ENCODE measurements at places on chromosomes 5 and 9.

DNA sequence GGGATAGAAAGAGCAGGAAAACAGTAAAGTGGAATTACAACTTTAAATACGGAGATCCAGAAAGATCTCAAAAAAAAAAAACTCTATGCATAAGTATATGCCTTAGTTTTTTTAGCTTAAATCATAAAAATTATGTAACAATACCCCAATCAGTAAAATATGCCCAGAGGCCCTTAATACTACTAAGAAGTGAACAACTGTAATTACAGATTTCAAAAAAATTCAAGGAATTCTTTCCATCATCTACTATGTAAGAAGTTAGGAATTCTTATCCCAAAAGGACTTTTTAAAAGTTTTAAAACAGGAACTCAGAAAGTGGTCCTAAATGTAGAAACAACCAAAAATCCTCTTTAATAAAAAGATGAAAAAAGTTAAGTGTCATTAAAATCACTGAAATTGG lies 111.3 kb downstream of the SSBP2 start:
- ATAC-seq, result no peak

DNA sequence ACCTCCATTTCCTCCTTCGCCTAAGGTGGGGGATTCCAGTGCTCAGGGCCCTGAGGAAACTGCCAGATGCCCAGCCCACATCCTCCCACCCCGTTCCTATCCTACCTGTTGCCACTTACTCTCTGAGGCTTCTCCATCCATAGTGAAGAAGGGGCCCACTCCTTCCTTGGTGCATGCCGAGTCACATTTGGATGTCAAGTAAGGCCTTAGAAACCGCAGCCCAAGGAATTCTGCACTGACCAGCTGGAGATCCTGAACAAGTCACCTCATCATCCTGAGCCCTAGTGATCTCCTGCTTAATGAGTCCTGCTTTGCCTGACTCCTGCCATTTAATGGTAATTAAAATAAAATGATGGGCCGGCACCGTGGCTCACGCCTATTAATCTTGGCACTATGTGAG lies 6.7 kb upstream of the TNIP1 start:
- no peak for ATAC-seq

DNA sequence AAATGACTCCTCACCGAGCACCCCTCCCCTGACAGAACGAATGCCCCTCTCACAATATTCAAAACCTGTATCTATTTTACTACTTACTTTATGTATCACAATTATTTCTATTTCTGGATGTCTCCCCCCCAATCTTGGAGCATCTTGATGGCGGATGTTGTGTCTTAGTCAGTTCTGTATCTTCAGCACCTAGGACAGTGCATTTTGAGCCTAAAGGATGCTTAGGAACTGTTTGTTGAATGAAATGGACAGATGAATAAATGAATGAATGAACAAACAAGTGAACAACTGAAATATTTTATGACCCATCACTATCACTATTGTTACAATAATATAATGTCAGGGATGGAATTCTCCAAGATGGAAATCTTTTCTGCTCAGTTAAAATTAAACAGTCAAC lies 295.7 kb downstream of the DNAH5 start:
- no peak for ATAC-seq

- no peak for ATAC-seq
Observed at GRCh38 chr9:79980432-79980831, 408.7 kb downstream of the TLE4 start.

- no peak for ATAC-seq
Observed at GRCh38 chr5:77329664-77330430, 119.4 kb downstream of the PDE8B start.

DNA sequence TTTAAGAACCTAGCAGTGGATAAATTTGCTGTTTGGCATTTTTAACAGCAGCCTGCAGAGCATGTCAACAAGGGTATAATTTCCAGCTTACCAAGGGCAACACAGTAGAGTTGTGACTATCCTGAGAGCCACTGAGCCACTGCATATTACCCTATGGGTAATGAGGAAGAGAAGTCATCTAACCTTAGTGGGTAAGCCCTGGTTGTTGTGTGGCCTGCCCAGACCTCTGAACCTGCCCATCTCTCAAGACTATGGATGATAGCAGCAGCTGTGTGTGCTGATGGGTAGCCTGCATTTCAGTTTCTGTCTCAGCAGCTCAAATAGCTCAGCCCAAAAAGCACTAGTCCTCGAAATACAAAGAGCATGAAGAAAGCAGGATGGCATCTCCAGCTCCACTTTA lies 56.1 kb upstream of the PIP5K1B start:
- no peak for ATAC-seq

DNA sequence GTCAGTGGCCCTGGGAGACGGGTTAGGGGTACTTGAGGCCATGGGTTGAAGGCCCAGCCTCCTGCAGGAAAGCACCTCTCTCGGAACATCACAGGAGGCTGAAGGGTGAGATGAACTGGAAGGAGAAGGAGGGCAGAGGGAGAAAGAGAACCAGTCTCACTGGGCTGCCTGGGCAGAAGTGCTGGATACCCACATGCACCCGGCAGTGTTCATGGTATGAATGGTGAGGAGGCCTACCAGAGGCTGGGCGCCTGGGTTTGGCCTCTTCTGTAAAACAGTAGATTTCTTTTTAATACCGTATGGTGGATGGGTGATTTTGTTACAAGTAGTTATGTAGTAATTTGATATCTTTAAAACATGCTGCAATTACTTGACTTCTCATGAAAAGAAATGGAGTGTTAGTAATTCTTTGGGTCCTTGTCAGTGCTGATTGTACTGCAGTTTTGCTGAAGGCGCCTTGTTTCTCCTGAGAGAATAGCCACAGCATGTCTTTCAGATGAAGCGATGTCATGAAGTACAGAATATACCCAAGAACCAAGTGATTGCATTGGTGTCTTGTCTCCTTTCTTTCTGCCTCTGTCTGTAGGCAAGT lies 258.6 kb downstream of the FANCC start:
- no peak for ATAC-seq

DNA sequence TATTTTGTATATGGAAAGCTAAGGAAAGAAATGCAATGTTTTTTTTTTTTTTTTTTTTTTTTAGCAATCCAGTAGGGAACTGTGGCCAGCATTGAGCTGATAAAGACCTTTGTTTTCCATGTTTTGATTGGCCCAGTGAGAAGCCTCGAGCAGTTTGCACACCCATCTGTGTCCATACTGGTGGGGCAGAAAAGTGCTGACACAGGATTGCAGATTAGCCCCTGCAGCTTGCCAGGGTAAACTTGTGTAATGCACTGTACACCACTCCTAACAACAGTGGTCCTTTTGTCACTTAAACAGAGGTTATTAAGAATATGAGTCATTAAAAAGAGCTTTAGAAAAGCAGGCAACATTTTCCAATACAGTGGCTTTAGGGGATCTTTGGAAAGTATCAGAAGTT lies 132.8 kb upstream of the CDKN2B start:
- ATAC-seq, result peak; percentile 91

DNA sequence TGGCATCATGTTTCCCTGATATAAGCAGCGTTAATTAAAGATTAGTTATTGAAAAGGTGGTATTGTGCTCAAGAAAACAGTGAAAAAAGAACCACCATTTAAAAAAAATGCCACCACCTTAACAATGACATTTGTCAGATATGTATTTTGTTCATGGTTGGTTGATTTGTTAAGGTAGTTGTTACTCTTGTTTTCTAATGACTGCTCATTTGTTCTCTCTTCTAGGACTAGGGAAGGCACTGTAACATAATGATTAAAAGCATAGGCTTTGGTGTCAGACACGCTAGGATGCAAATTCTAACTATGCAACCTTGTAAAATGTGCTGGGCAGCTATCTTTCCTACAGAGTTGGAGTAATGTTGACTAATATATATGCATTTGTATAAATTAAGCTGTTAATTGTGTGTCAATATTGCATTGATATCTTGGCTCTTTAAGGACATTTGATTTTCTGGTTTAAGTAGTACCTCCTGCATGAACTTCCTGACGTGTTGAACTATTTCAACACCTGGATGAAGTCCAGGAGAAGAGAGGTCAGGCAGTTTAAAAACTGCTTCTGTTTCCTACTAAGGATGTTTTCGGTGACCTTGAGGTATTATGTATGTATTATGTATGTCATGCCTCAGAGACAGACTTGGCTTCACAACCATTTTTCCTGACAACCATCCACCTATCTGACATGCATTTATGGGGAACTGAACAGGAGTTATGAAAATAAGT lies 77.8 kb downstream of the MUSK start:
- no peak for ATAC-seq

GRCh38 chr5:172417130-172417841 lies 37.0 kb downstream of the SH3PXD2B start:
- no peak for ATAC-seq

GRCh38 chr5:157484768-157485167 lies 24.8 kb downstream of the NIPAL4 start:
- ATAC-seq, result no peak

- ATAC-seq, result no peak
Observed at GRCh38 chr5:66519626-66520025, 76.6 kb upstream of the MAST4 start.

DNA sequence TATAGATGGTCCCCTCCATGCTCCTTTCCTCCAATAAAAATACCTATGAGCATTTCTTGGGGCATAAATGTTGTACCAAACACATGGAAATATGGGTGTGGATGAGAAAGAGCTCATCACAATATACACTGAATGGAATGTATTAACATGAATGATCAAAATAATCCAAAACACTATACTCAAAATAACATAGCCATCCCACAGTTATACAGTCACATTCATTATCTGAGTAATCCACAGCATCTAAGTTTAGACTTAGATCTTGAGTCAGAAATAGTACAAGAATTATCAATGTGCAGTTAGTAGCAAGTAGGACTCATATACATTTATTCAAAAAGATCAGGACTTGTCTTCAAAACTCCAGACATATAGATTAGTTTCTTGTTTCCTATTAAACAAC lies 175.2 kb upstream of the NREP start:
- ATAC-seq, result no peak
